Fibroblast of villous mesenchyme (primary cell): ENCODE measurements at places on chromosomes 5 and 9. TPM values are rescaled to one million over a fixed set of nuclear protein-coding genes. Genes with fewer than 3 reads are reported as not detected.

The S100Z gene
- not detected in 2 replicates for total RNA-seq

The TEK gene
- total RNA-seq: 12.5 and 25.8 TPM in 2 replicates

- DNase-seq: no peak
These were observed 118.1 kb downstream of the CCDC171 start for GRCh38 chr9:15670894-15671293.

- DNase-seq: no peak
These were observed 549.3 kb downstream of the RAB3C start for GRCh38 chr5:59132131-59132530.

GRCh38 chr9:135343837-135344522, 135.6 kb upstream of the PPP1R26 start:
- peak; percentile 20 for DNase-seq

GRCh38 chr5:3428334-3428733, 167.3 kb upstream of the IRX1 start:
- DNase-seq: no peak

GRCh38 chr9:35976726-35977125, 18.8 kb upstream of the OR2S2 start:
- no peak for DNase-seq

GRCh38 chr5:72649449-72649848, 142.2 kb upstream of the ZNF366 start:
- DNase-seq: peak; percentile 60
